ENCODE measurements at places on chromosomes 2 and 18.

DNA sequence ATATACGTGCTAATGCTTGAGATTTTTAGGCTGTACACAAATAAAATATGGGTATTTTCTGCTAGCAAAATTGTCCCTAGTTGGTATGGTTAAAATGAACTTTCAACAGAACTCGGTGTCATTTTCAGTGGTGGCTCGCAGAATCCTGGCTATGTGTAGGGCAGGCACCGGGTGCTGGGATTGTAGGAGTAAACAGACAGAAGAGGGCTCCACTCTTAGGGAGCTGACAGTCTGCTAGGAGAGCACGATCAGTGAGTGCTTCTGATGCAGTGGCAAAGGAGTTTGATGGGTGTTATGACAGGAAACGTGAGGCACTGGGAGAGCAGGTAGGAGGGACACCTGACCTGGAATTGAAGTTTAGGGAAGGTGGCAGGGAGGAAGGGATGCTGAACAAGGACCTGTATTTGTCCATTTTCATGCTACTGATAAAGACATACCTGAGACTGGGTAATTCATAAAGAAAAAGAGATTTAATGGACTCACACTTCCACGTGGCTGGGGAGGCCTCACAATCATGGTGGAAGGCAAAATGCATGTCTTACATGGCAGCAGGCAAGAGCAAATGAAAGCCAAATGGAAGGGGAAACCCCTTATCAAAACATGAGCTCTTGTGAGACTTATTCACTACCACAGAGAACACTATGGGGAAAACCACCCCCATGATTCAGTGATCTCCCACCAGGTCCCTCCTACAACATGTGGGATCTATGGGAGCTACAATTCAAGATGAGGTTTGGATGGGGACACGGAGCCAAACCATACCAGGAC, 105.4 kb upstream of the LCLAT1 start:
- no peak for DNase-seq

- no peak for DNase-seq
These were observed 5.2 kb upstream of the ARHGAP28 start for GRCh38 chr18:6724331-6724730.

- DNase-seq = no peak
These were observed 100.5 kb upstream of the VWC2L start for GRCh38 chr2:214310319-214310718.

DNA sequence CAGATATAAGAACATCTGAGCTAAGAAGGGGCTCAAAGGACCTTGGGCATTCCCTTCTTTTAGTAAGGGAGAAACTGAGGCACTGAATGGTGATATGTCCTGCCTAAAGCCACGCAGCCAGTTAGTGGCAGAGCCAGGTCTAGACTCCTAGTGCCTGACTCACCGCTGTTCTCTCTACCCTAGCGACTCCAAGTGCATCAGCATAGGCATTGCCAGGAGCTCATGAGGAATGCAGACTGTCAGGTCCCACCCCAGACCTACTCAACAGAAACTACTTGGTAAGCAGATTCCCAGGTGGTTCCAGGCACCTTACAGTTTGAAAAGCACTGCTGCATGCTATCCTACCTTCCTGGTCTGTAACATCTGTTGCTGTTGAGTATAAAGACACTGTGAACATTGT, 158.9 kb downstream of the MSH2 start:
- no peak for DNase-seq

GRCh38 chr2:73013936-73014335, 57.6 kb downstream of the SFXN5 start:
- no peak for DNase-seq

GRCh38 chr2:58135861-58136260, 89.3 kb downstream of the VRK2 start:
- no peak for DNase-seq

GRCh38 chr2:234770031-234770506, 181.7 kb upstream of the SH3BP4 start:
- no peak for DNase-seq

DNA sequence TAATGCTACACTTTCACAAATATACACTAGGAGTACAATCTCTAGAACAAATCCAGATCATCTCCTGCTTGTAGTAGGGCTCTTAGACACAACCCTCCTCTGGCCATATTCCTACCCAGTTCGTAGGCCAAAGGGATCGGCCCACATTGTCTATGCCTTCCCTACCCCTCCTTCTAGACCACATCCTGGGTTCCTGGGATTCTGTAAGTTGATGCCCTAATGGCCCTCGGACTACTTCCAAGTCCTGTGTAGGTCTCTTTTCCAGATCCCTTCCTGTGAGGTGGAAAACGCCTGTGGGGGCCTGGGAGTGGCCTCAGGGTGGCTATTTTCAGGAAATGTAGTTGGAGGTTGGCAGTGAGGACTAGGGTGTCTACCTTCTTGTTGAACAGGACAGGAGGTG, 289.7 kb downstream of the ZNF385B start:
- no peak for DNase-seq

DNA sequence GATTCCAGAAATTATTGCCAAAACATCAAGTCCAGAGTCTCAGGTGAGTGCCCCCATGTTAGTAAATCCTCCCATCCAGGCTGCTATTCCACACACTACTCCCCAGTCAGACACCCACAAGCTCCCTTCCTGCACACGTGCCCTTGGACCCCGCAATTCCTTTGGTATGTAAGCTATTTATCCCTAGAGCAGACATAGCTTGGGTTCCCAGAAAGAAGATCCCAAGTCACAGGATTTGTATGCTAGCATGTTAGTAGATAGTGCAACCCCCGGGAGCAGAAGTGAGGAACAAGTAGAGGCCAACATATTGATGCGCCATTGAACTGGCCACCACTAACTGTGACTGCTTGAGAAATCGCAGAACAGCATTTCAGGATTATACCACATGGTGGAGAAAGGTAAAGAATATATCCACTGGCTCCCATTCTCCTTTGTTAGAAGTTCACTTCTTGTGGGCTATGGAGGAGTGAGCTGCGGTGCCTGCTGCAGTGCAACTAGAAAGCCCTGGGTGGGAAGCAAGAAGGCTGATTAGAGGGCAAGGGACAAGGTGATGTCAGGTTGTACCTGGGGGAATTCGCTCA, 137.5 kb upstream of the CHAC2 start:
- DNase-seq = no peak

GRCh38 chr2:45945302-45945717, 293.8 kb downstream of the PRKCE start:
- no peak for DNase-seq

- no peak for DNase-seq
These were observed 217.6 kb upstream of the FN1 start for GRCh38 chr2:215653344-215654030.
